ENCODE measurements at places on chromosomes 4 and X.

DNA sequence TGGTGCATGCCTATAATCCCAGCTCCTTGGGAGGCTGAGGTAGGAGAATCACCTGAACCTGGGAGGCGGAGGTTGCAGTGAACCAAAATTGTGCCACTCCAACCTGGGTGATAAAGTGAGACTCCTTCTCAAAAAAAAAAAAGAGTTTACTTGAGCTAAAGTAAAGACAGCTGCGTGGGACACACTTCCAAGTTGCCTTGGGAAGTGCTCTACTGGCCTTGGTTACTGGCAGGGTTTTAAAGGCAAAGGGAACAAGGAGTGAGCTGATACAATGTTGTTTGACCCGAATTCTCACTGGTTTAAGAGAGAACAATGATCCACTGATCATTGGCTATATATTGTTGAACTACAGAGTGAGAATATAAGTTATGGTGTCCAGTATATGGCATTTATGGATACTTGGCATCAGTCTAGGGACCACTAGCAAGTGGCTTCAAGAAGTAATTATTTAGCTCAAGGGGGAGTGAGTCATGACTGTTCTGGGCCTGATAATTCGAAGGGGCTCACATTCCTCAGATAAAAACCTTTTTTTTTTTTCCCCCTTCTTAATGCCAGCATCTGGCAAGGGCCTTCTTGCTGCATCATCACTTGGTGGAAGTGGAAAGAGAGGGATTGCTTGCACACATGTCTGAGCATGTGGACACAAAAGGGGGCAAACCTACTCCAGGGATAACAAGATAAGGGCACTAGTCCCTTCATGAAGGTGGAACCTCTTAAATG, 32.3 kb downstream of the GRK4 start:
- no peak for DNase-seq

DNA sequence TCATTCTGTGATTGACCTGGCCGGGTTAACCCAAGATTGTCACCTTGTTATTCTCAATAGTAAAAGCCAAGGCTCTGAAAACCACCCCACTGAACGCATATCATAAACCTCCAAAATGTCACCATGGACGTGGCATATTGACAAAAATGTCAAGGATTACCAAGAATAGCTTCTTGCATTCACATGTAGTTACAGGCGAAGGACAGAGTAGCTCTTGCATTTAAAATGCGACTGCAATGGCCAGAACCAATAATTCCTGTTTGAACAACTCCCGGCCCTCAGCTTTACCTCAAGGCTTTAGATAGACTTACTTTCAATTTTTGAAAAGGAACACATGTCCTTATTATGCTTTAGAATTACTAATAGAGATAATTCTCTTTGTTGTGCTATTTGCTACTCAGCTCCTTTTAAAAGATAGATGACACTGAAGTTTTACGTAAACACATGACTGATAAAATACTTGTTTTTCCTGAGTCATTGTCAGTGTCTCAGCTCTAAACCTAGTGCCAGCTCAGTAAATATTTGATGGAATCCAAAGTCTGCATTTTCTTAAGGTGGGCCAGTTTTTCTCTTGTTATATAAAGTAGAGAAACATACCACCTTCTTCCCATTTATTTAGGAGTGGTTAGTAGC, 66.3 kb downstream of the CLDN34 start:
- DNase-seq: no peak

DNA sequence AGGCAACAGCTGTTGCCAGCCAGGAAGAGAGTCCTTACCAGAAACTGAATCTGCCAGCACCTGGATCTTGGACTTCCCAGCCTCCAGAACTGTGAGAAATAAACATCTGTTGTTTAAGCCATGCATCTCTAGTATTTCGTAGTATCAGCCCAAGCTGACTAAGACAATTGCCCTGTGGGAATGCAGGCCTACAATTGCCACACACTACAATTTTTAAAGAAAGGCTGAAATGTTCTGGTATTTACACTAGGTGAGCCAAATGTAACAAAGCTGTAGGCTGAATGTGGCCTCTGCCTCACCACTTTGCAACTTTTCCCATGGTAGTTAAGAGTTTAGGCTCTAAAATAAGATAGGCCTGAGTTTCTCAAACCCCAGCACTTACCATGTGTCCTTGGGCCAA, 59.1 kb downstream of the SPATA18 start:
- no peak for DNase-seq

GRCh38 chr4:124212815-124213630, 499.5 kb downstream of the ANKRD50 start:
- no peak for DNase-seq

DNA sequence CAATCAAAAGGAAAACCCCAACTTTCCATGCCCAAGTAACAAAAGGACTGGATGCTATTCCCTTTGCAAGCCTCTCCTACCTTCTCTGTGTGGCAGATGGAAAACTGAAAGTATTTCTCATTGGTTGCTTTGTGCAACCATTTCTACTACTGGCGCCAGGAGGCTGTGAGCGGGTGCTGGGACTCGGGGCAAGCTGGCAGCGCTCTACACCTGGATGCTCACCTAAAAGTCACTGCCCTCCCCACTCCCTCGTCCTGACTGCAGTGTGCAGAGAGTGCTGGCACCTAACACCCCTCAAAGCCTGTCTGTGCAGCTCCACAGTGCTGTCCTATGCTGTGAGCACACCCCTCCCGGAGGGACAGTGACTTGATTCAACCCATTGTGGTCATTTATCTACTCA, 54.2 kb upstream of the STS start:
- no peak for DNase-seq

DNA sequence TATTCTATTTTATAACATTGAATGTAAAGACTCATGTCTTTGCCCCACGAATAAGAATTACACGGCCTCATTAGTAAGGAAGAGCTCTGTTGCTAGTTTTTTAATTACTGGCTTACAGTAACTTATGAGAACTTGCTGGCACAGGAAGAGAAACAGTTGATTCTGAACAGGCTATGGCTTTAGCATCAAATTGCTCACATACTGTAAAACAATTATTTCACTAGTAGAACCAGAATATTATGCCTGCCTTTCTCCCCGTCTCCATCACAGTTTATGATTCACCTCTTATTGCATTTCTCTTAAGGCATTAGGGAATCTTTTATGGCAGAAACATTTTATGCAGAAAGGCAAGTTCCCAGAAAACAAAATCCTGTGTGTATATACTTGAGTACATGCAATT, 126.1 kb downstream of the SPRY1 start:
- DNase-seq: no peak

DNA sequence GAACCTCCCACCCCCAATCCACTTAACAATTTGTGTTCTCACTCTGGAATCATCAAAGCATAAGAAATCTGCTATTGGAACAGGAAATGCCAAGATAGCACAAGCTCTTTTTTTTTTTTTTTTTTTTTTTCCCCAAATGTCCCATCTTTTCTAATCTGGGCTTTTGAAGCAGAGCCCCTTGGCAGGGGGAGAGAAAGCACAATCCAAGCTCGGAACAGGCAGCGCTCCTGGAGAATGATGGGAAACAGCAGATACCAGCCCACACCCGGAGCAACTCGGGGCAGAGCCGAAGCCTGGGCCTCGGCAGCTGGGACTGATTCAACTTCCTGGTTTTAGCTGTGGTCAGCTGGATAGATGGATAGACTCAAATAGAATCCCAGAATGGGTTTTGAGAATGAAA, 235.1 kb downstream of the QDPR start:
- no peak for DNase-seq

GRCh38 chr4:2535376-2536192, 863 bp upstream of the FAM193A start:
- peak; percentile 63 for DNase-seq
